Natural killer cell (primary cell): ENCODE measurements at places on chromosomes 3 and 15. TPM values are rescaled to one million over a fixed set of nuclear protein-coding genes. Genes with fewer than 3 reads are reported as not detected.
A peak's percentile ranks its signal among the peaks of the same experiment; 100 is the strongest.

The EXD1 gene
- not detected for total RNA-seq

The PLEKHO2 gene
- total RNA-seq = 35.3 TPM

DNA sequence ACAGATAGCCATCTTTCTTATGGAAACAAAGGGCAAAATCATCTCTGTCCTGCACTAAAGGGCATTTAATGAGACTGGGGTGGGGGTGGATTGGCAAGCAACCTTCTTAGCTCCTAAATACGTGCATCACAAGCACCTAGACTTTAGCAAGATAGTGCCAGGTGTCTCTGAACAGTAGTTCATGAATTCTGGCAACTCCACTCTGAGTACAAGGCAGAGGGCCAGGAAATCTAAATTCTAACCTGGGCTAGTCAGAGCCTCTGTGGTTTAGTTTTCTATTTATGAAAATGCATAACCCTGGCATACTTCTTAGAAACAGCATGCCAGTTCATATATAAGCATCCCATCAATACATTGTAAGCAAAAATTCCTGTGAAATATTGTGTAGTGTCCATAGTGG is 788.5 kb downstream of the MCTP2 start:
- H3K4me1 ChIP-seq = no peaks in the 10 kb centered on the region
- no peaks in the 10 kb centered on the region for H3K36me3 ChIP-seq
- DNase-seq = no peak
- H3K27me3 ChIP-seq = no peaks in the 10 kb centered on the region
- no peak overlapping the region for H3K4me3 ChIP-seq

The C3orf22 gene
- total RNA-seq = not detected

DNA sequence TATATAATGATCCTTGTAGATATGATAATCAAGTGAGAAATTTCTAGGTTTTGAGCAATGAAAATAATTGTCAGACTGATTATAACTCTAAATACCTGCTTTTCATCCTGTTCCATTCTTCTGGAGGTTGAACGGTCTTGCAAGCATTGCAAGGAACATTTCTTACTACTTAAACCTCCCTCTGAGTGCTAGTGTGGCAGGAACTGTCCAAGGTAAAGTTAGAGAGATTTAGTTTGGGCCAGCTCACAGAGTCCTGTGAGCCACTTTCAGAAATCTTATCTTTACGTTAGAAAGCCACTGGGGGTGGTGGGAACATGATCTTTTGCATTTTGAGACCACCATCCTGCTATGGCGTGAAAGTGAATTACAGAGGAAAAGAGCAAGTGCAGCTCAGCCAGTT is 121.1 kb upstream of the NPHP3 start:
- no peak overlapping the region for H3K27ac ChIP-seq
- H3K27me3 ChIP-seq = no peaks in the 10 kb centered on the region
- no peaks in the 10 kb centered on the region for H3K4me1 ChIP-seq
- H3K4me3 ChIP-seq = no peak overlapping the region
- H3K36me3 ChIP-seq = no peaks in the 10 kb centered on the region

The GLDN gene
- not detected for total RNA-seq

- H3K36me3 ChIP-seq = no peaks in the 10 kb centered on the region
- no peak for DNase-seq
- no peaks in the 10 kb centered on the region for H3K4me1 ChIP-seq
- H3K27ac ChIP-seq = no peak overlapping the region
- no peak overlapping the region for H3K4me3 ChIP-seq
- H3K27me3 ChIP-seq = no peaks in the 10 kb centered on the region
These were observed 174.2 kb upstream of the ATP11B start for GRCh38 chr3:182618981-182619591.

The DISP2 gene
- total RNA-seq = 0.20 TPM

The HRG gene
- total RNA-seq = not detected

DNA sequence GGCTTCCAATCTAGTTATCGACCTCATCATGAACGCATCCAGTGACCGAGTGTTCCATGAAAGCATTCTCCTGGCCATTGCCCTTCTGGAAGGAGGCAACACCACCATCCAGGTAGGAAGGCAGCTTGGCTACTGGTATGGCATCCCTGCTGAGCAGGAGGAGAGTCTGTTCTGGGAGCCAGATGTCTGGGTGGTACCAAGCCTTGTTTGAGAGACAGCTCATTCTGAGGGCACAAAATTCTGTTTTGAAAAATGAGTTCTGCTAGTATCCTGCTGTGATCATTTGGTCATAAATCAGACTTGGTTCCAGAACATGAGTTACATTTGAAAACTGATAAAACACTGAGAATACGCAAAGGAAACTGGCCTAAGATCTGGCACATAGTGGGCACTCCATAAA is 242.1 kb downstream of the ITPR1 start:
- peaks cover 5% of the 10 kb centered on the region for H3K36me3 ChIP-seq
- H3K27ac ChIP-seq = no peak overlapping the region
- DNase-seq = no peak
- H3K4me1 ChIP-seq = peaks cover 40% of the 10 kb centered on the region
- no peaks in the 10 kb centered on the region for H3K27me3 ChIP-seq
- H3K4me3 ChIP-seq = no peak overlapping the region

The PP2D1 gene
- total RNA-seq = not detected

GRCh38 chr3:32194653-32195052 is 43.8 kb upstream of the CMTM8 start:
- no peak overlapping the region for H3K27ac ChIP-seq
- H3K4me1 ChIP-seq = no peaks in the 10 kb centered on the region
- H3K36me3 ChIP-seq = no peaks in the 10 kb centered on the region

The ISG20 gene
- 80.6 TPM for total RNA-seq

The SPINT1 gene
- total RNA-seq = 0.41 TPM

- H3K27ac ChIP-seq = no peak overlapping the region
- H3K4me3 ChIP-seq = no peak overlapping the region
- H3K4me1 ChIP-seq = no peaks in the 10 kb centered on the region
These were observed 571.8 kb downstream of the TUSC7 start for GRCh38 chr3:117281371-117281770.

DNA sequence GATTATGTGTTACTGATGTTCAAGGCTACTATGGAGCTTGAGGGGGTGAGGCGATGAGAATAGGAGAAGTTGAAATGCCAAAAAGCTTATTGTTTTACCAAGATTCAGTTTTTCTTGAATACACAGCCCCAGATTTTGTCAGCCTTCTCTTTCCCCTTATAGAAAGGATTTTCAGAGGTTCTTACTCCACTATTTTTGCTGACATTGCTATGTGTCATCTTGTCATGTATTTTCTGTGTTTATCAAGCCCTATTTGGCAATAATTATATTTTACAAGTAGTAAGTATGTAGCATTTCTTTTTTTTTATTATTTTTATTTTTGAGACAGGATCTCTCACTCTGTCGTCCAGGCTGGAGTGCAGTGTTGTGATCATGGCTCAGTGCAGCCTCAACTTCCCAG is 133.1 kb downstream of the ATG7 start:
- DNase-seq = no peak
- no peaks in the 10 kb centered on the region for H3K4me1 ChIP-seq

The FEZF2 gene
- total RNA-seq = not detected

GRCh38 chr3:172102123-172102882 is 62.9 kb downstream of the FNDC3B start:
- peaks cover 36% of the 10 kb centered on the region for H3K4me1 ChIP-seq
- no peaks in the 10 kb centered on the region for H3K36me3 ChIP-seq
- H3K27ac ChIP-seq = peak overlapping the region; percentile 65
- H3K4me3 ChIP-seq = no peak overlapping the region

The SLC41A3 gene
- total RNA-seq = 27.1 TPM

- H3K27ac ChIP-seq = no peak overlapping the region
- DNase-seq = no peak
- no peak overlapping the region for H3K4me3 ChIP-seq
- no peaks in the 10 kb centered on the region for H3K4me1 ChIP-seq
These were observed 144.0 kb upstream of the MYRIP start for GRCh38 chr3:39665441-39665840.

DNA sequence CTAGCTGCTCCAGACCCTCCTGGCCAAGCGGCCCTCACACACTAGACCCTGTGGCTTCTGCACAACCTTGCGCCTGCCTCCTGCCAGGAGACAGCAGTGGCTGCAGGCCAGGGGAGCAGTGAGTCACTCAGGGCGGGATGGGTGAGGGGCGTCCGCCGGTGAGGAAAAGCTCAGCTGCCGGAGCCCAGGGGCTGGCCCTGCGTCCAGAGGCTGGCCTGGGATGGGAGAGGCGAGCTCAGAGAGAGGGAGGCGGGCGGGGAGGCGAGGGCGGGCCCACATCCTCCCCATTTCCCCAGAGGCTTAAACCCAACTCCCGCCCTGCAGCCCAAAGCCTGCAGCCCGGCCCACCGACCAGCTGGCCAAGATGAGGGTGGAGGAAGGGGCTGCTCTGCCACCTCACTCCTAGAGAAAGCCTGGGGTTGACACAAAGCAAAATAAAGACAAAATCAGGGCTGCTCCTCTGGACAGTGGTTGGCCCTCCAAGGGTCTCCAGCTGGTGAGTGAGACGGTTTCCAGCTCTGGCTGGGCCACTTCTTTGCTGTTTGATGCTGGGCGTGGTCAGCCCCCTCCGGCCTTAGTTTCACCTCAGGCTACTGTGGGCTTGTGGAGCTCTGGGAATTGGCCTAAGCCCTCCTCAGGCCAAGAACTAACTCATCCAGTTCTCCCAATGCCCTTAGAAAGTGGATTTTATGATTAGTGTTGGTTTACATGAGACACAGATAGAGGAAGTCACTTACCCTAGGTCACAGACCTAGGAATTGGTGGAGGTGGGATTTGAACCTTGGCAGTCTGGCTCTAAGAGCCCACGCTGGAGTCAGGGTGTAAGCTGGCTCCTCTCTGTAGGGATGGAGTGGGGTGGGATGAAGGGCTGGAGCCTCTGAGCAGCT is 50.6 kb downstream of the IQSEC1 start:
- peak overlapping the region; percentile 61 for H3K27ac ChIP-seq
- no peaks in the 10 kb centered on the region for H3K27me3 ChIP-seq
- H3K36me3 ChIP-seq = no peaks in the 10 kb centered on the region
- H3K4me3 ChIP-seq = peak overlapping the region; percentile 45
- H3K4me1 ChIP-seq = peaks cover 41% of the 10 kb centered on the region
- no peak for DNase-seq

DNA sequence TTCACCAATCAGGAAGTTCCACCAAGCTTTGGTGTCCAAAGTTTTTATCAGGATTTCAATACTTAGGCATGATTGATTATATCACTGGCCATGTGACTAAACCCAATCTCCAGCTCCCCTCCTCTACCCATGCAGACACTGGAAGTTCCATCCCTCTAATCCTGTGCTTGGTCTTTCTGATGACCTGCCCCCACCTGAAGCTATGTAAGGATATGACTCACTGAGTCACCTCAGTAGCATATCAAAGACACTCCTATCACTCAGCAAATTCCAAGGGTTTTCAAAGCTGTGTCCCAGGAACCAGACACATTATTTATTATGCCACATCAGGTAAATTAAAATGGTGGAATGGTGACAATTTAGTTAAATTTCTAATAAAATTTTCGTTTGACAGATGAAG is 158.9 kb downstream of the TAFA4 start:
- no peak overlapping the region for H3K27ac ChIP-seq
- H3K36me3 ChIP-seq = no peaks in the 10 kb centered on the region
- DNase-seq = no peak
- no peaks in the 10 kb centered on the region for H3K4me1 ChIP-seq

The IL17RD gene
- not detected for total RNA-seq
